RWPE1 (cell line): ENCODE measurements at places on chromosomes 5 and 9.

GRCh38 chr5:19406576-19407365, 581.2 kb downstream of the CDH18 start:
- no peak for DNase-seq

- DNase-seq = no peak
These were observed 82.9 kb downstream of the PHF2 start for GRCh38 chr9:93659044-93659836.

DNA sequence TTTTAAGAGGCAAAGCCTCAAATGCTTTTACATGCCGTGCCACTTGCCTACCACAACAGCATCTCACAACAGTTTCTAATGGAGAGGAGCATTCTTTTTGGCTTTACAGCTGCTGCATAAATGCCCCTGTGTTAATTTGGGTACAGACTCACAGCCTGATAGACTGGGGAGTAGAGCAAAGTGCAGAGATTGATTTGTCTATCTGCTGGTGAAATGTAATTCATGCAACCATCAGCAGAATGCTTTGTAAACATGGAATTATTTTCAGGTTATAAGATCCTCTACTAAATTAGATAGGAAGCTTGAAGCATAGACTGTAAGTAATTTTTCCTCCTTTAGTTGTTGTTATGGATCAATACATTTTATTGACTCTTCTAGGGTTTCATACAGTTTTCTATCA, 170.3 kb downstream of the CD180 start:
- DNase-seq = no peak

GRCh38 chr5:54580997-54581811, 63.6 kb downstream of the SNX18 start:
- DNase-seq = no peak

- no peak for DNase-seq
These were observed 53.9 kb downstream of the BARX1 start for GRCh38 chr9:93900971-93901861.

DNA sequence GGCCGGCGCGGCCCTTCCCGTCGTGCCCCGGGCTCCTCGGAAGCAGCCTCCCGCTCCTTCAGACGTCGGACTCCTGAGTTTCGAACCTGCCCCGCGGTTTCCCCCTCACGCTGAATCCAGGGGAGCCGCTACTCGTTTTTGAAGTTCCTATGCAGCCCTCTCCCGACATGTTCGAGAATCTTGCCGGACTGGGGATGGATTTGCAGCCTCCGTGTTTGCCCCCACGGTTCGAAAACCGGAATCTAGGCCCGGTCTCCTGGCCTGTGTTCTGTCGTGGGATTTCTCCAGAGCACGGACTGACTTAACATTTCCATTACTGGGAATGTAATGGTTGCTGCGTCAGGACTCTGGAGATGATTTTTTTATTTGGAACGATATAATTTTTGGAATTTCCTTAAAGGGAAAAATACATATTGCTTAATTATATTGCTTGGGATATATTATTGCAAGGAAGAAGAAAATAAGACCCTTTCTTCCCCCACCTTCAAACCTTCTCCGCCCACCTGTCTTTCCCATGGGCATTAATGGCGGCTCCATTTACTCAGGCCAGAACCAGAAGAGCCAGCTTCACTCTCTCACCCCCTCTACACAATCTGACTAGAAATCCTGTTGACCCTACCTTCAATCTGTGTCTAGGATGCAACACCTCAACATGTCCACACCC, 8.5 kb upstream of the MGAT1 start:
- DNase-seq = no peak

DNA sequence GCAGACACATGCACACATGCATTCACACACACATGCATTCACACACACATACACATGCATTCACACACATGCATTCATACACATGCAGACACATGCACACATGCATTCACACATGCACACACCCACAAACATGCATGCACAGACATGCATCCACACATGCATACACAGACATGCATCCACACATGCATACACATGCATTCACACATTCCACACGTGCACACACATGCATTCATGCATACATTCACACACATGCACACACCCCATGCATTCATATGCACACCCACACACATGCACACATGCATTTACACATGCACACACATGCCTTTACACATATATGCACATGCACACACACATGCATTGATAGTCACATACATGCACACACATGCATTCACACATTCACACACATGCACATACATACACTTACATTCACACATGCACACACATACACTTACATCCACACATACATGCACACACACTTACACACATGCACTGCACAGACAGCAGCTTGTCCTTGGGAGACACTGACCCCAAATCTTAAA, 106.4 kb downstream of the COL5A1 start:
- no peak for DNase-seq

- no peak for DNase-seq
These were observed 606.6 kb downstream of the ELAVL2 start for GRCh38 chr9:23219471-23219870.

- no peak for DNase-seq
These were observed 35.3 kb upstream of the PLPP1 start for GRCh38 chr5:55570026-55570425.

GRCh38 chr9:109456811-109457210, 41.3 kb downstream of the PTPN3 start:
- DNase-seq = no peak

GRCh38 chr9:5269249-5269715, 35.2 kb downstream of the RLN2 start:
- peak; percentile 12 for DNase-seq

- no peak for DNase-seq
These were observed 7.4 kb upstream of the SHC3 start for GRCh38 chr9:89185980-89186379.

GRCh38 chr5:8399471-8399870, 530.5 kb downstream of the MTRR start:
- no peak for DNase-seq

GRCh38 chr5:23994581-23995370, 487.4 kb downstream of the PRDM9 start:
- DNase-seq = peak; percentile 20
